ENCODE measurements at places on chromosomes 11 and 22. TPM values are rescaled to one million over a fixed set of nuclear protein-coding genes. Genes with fewer than 3 reads are reported as not detected.

- no peak overlapping the region for H3K4me3 ChIP-seq
- peaks cover 4% of the 10 kb centered on the region for H3K4me1 ChIP-seq
- peaks cover 53% of the 10 kb centered on the region for H3K27me3 ChIP-seq
These were observed 1089.3 kb downstream of the FAM181B start for GRCh38 chr11:81644239-81644840.

GRCh38 chr22:31595271-31595670, 66.7 kb downstream of the PISD start:
- no peak overlapping the region for H3K4me3 ChIP-seq
- H3K36me3 ChIP-seq, result peaks cover 17% of the 10 kb centered on the region
- no peak for DNase-seq
- peaks cover 7% of the 10 kb centered on the region for H3K4me1 ChIP-seq
- no peak overlapping the region for H3K27ac ChIP-seq

The CARNS1 gene
- total RNA-seq, result 0.07 TPM

GRCh38 chr11:101362643-101363042, 221.2 kb downstream of the TRPC6 start:
- H3K27ac ChIP-seq, result no peak overlapping the region
- peaks cover 3% of the 10 kb centered on the region for H3K27me3 ChIP-seq
- no peak overlapping the region for H3K4me3 ChIP-seq
- no peaks in the 10 kb centered on the region for H3K4me1 ChIP-seq

DNA sequence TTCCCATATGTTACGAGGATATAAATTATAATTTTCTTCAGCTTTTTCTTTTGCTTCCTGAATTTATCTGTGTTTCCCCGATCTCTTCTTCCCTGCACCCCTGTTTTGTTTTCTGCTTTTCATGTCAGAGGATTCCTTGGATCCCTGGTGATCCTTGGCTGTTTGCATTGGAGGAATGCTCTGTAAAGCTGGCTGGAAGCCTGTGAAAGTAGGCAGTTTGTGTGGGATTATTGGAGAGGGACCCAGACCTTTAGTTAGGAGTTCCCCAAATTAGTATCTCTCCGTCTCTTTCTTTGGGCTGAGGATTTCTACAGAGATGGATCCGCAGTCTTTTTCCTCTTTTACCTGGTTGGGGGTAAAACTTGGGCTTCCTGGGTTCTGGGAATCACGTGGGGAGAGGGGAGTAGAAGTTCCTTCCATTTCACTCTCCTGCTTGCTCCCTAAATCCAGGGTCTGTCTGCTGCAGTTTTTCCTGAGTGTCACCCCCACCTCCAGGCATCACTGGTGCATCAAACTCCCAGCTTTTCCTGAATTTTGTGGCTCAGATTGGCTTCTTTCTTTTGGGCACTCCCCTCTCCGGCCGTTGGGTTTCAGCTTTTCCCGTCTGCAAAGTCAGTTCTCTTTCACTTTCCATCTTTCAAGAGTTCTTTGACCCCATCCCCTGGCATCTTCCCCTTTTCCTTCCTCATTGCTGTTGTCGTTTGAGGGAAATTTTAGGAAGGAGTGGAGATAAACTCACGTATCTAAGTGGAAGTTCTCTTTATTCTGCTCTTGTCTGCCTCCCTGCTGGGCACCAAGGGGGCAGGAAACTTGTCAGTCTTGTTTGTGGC, 79.1 kb upstream of the ALX4 start:
- H3K4me3 ChIP-seq, result no peak overlapping the region
- peaks cover 45% of the 10 kb centered on the region for H3K27me3 ChIP-seq
- peak overlapping the region; percentile 57 for H3K27ac ChIP-seq
- H3K36me3 ChIP-seq, result peaks cover 3% of the 10 kb centered on the region
- H3K4me1 ChIP-seq, result peaks cover 4% of the 10 kb centered on the region

The TMEM121B gene
- total RNA-seq, result 12.2 TPM

GRCh38 chr22:40153192-40153591, 24.5 kb upstream of the TNRC6B start:
- no peak overlapping the region for H3K4me3 ChIP-seq
- no peak overlapping the region for H3K27ac ChIP-seq
- no peaks in the 10 kb centered on the region for H3K27me3 ChIP-seq
- H3K4me1 ChIP-seq, result no peaks in the 10 kb centered on the region

DNA sequence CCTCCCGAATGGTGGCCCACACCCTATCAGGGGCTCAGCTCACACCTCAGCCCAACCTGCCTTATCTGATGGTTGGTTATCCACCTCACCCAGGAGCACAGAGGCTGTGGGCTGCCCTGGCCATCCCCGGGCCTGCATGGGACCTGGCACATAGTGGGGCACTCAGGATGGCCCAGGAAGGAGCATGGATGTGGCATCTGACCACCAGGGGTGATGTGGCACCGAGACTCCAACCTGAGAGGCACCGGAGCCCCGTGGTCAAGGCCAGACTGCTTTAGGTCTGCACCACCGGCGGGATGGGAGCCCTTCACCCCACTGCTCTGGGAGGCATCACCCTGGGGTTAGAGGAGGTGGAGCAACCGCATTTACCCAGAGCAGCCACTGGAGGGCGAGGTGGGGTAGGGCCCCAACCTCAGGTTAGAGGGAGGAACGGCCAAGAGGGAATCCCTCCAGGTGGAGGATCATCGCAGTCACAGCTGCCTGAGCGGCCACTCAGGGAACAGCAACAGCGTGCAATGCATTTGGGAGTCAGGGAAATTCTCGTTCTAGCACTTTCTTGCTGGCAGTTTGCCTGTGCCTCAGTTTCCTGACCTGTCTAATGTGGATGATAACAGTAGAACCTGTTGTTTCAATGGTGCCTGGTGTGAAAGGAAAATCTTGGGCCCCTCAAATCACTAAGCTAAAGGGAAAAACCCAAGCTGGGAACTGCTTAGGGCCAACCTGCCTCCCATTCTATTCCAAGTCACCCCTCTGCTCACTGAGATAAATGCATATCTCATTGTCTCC, 52.9 kb upstream of the CARS1 start:
- DNase-seq, result no peak
- H3K27ac ChIP-seq, result no peak overlapping the region
- H3K4me3 ChIP-seq, result no peak overlapping the region
- H3K27me3 ChIP-seq, result no peaks in the 10 kb centered on the region

GRCh38 chr11:14971865-14972580, at the start of gene CALCA:
CALCA (minus strand) TSS chr11:14972351; CDS start chr11:14971192, 1,159 bp downstream.
- H3K27me3 ChIP-seq, result peaks cover 95% of the 10 kb centered on the region
- H3K4me1 ChIP-seq, result peaks cover 30% of the 10 kb centered on the region
- H3K27ac ChIP-seq, result peak within 1 kb of the TSS; percentile 7

DNA sequence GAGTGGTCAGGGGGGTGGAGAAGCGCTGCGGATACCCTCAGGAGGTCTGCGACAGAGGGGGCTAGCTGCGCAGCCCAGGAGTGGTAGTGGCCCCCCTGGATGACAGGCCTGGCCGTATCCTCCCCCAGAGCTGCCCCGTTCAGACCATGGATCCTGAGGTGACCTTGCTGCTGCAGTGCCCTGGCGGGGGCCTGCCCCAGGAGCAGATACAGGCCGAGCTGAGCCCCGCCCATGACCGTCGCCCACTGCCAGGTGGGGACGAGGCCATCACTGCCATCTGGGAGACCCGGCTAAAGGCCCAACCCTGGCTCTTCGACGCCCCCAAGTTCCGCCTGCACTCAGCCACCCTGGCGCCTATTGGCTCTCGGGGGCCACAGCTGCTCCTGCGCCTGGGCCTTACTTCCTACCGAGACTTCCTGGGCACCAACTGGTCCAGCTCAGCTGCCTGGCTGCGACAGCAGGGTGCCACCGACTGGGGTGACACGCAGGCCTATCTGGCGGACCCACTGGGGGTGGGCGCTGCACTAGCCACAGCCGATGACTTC, 505 bp downstream of the NUDT22 start:
- H3K4me3 ChIP-seq, result peak overlapping the region; percentile 91
- DNase-seq, result no peak
- H3K36me3 ChIP-seq, result no peaks in the 10 kb centered on the region
- no peak overlapping the region for H3K27ac ChIP-seq

The BRD1 gene
- 55.5 TPM for total RNA-seq

The UBQLNL gene
- total RNA-seq, result 0.09 TPM

GRCh38 chr11:128105950-128106349, 481.4 kb downstream of the ETS1 start:
- H3K4me3 ChIP-seq, result no peak overlapping the region
- H3K27ac ChIP-seq, result no peak overlapping the region
- H3K36me3 ChIP-seq, result no peaks in the 10 kb centered on the region
- H3K27me3 ChIP-seq, result no peaks in the 10 kb centered on the region
- H3K4me1 ChIP-seq, result no peaks in the 10 kb centered on the region

The TRPM5 gene
- total RNA-seq, result 0.09 TPM

The MPZL3 gene
- 0.43 TPM for total RNA-seq

GRCh38 chr11:26063915-26064314, 268.0 kb upstream of the ANO3 start:
- H3K27me3 ChIP-seq, result no peaks in the 10 kb centered on the region
- no peak for DNase-seq
- peaks cover 23% of the 10 kb centered on the region for H3K4me1 ChIP-seq
- no peak overlapping the region for H3K4me3 ChIP-seq
- H3K27ac ChIP-seq, result no peak overlapping the region
- no peaks in the 10 kb centered on the region for H3K36me3 ChIP-seq

- H3K27ac ChIP-seq, result no peak overlapping the region
- H3K4me1 ChIP-seq, result peaks cover 11% of the 10 kb centered on the region
- peak overlapping the region; percentile 91 for H3K4me3 ChIP-seq
- H3K27me3 ChIP-seq, result peaks cover 3% of the 10 kb centered on the region
- no peak for DNase-seq
These were observed 483 bp upstream of the HYLS1 start for GRCh38 chr11:125886997-125887372.

- H3K4me1 ChIP-seq, result no peaks in the 10 kb centered on the region
- no peak overlapping the region for H3K4me3 ChIP-seq
- H3K27me3 ChIP-seq, result no peaks in the 10 kb centered on the region
- no peak for DNase-seq
These were observed 98.0 kb upstream of the LDLRAD3 start for GRCh38 chr11:35845860-35846259.

- no peak overlapping the region for H3K27ac ChIP-seq
- peaks cover 3% of the 10 kb centered on the region for H3K36me3 ChIP-seq
- peaks cover 22% of the 10 kb centered on the region for H3K4me1 ChIP-seq
- no peak for DNase-seq
- H3K4me3 ChIP-seq, result no peak overlapping the region
These were observed 38.3 kb downstream of the PISD start for GRCh38 chr22:31623592-31624304.

DNA sequence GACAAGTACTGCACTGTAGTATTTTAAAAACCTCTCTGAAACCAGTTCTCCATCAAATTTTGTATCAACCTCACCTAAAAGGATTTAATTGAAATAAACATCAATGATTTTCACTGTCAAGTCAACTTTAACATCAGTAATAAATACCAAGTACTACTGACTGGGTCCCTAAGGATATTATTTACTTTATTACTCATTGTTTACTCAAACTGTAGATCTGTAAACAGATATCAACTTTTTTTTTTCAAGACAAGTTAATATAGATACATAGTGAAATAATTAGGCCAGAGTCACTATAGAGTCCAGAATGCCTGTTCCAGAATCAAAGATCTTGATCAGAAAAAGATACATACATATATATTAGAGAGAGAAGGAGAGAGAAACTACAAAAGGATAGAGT, 1.6 kb downstream of the RNF141 start:
- peak overlapping the region; percentile 96 for H3K4me3 ChIP-seq
- DNase-seq, result no peak
- H3K27me3 ChIP-seq, result peaks cover 11% of the 10 kb centered on the region
- peaks cover 15% of the 10 kb centered on the region for H3K4me1 ChIP-seq
- no peak overlapping the region for H3K27ac ChIP-seq

The APOBEC3B gene
- total RNA-seq, result 14.5 TPM

The MYBPC3 gene
- not detected for total RNA-seq

GRCh38 chr22:45181766-45182165, 18.0 kb downstream of the NUP50 start:
- H3K4me3 ChIP-seq, result no peak overlapping the region
- DNase-seq, result no peak
- H3K27ac ChIP-seq, result no peak overlapping the region
- H3K36me3 ChIP-seq, result peaks cover 17% of the 10 kb centered on the region
- no peaks in the 10 kb centered on the region for H3K4me1 ChIP-seq
- no peaks in the 10 kb centered on the region for H3K27me3 ChIP-seq

The IGLL5 gene
- not detected for total RNA-seq

- no peaks in the 10 kb centered on the region for H3K4me1 ChIP-seq
- H3K4me3 ChIP-seq, result no peak overlapping the region
- no peaks in the 10 kb centered on the region for H3K36me3 ChIP-seq
These were observed 258.0 kb downstream of the TENM4 start for GRCh38 chr11:79182794-79183193.

The SLC22A24 gene
- not detected for total RNA-seq

The OLFML1 gene
- total RNA-seq, result 0.84 TPM

GRCh38 chr11:135004495-135004894, 592.5 kb upstream of the B3GAT1 start:
- H3K27ac ChIP-seq, result no peak overlapping the region
- H3K27me3 ChIP-seq, result no peaks in the 10 kb centered on the region
- no peak for DNase-seq
- H3K4me3 ChIP-seq, result no peak overlapping the region
- H3K4me1 ChIP-seq, result peaks cover 28% of the 10 kb centered on the region

GRCh38 chr22:46149512-46150033, 753 bp upstream of the PPARA start:
- H3K4me1 ChIP-seq, result peaks cover 15% of the 10 kb centered on the region
- no peaks in the 10 kb centered on the region for H3K36me3 ChIP-seq
- no peak for DNase-seq

GRCh38 chr11:76673176-76674142, 2.9 kb upstream of the LRRC32 start:
- H3K27me3 ChIP-seq, result peaks cover 23% of the 10 kb centered on the region
- no peak overlapping the region for H3K27ac ChIP-seq
- H3K36me3 ChIP-seq, result no peaks in the 10 kb centered on the region
- H3K4me3 ChIP-seq, result no peak overlapping the region
- H3K4me1 ChIP-seq, result peaks cover 18% of the 10 kb centered on the region

The OR10A2 gene
- not detected for total RNA-seq

- H3K4me1 ChIP-seq, result no peaks in the 10 kb centered on the region
- peaks cover 31% of the 10 kb centered on the region for H3K27me3 ChIP-seq
- no peak for DNase-seq
- H3K27ac ChIP-seq, result no peak overlapping the region
- H3K4me3 ChIP-seq, result no peak overlapping the region
- no peaks in the 10 kb centered on the region for H3K36me3 ChIP-seq
These were observed 32.9 kb downstream of the IFT27 start for GRCh38 chr22:36743011-36743410.

DNA sequence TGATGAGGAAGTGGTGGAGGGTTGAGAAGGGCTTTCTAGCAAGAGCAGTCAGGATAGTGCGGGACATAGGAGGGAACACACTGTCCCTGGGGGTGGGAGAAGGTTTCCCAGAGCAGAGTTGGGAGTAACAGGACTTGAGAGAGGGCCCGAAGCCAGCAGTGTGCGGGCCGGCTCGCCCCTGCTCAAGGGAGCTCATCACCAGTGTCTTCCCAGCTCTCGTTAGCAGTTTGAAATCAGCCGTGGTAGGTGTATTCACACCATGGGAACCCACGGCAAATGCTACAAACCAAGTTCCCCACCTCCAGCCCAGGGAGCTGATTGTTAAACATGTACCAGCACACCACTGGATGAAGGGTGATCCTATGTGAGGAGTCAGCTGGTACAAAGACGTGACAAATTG, 66.2 kb upstream of the EIF3D start:
- no peaks in the 10 kb centered on the region for H3K36me3 ChIP-seq
- no peak overlapping the region for H3K27ac ChIP-seq
- no peak overlapping the region for H3K4me3 ChIP-seq
- H3K4me1 ChIP-seq, result no peaks in the 10 kb centered on the region
- DNase-seq, result no peak
- peaks cover 27% of the 10 kb centered on the region for H3K27me3 ChIP-seq

All from neural crest cell (in vitro differentiated cells).